Central memory CD4-positive, alpha-beta T cell (primary cell): ENCODE measurements at places on chromosomes 13 and 19.

DNA sequence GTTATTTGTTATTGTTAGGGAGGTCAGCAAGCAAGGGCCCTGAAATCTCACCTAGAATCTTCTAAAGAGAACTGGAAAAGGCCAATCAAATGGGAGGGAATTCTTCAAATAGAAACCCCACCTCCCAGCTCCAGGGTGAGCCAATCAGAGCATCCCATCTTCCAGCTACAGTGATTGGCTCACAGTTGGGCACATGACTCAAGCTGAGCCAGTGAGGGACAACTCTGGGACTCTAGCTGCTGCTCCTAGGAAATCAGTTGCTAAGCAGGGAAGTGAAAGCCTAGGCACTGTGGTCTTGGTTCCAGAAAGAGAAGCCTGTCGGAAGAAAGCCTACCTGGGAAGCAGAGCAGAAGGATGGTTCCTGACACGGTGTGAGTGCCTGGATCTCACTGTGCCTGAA, 13.4 kb downstream of the TM6SF2 start:
- no peak for DNase-seq

GRCh38 chr19:51091895-51092873, 9.5 kb upstream of the KLK14 start:
- no peak for DNase-seq

- no peak for DNase-seq
Measured at GRCh38 chr13:45918597-45918996, 67.0 kb upstream of the SIAH3 start.

DNA sequence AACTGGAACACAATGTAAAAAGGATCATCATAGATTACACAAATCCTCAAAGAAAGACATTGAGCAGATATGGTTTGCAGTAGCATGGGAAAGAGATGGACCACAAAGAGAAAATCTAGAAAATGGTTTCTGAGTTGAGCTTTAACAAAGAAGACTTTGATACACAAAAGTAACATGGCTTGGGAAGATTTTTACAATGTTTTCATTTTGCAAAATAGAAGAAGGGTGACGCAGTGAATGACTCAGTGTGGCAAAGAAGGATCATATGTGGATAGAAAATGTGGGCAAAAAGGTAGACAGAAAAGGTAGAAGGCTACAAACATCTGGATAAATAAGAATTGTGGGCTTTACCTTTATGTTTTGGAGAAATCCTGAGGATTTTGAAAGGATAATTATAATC, 1220.5 kb downstream of the PCDH17 start:
- DNase-seq, result no peak

GRCh38 chr13:29479716-29480492, 115.6 kb downstream of the SLC7A1 start:
- DNase-seq, result no peak

- DNase-seq, result no peak
Measured at GRCh38 chr13:98262292-98262691, 85.2 kb upstream of the RNF113B start.

DNA sequence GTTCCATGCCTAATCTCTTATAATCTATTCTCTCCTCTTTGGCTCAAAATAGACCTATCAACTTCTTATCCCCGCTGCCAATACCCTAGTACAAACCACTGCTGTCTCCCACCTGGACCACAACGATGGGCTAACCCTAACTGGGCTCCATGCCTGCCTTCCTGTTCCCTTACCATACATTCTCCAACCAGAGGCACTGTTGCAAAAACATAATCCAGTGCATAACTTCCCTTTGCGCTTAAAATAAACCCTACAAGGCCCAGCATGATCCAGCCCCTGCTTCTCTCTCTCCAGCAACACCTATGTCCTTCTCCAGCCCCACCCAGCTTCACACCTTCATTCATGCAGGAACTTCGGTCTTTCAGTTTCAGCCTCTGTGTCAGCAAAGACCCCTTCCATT, 27.4 kb upstream of the CEBPA start:
- no peak for DNase-seq

DNA sequence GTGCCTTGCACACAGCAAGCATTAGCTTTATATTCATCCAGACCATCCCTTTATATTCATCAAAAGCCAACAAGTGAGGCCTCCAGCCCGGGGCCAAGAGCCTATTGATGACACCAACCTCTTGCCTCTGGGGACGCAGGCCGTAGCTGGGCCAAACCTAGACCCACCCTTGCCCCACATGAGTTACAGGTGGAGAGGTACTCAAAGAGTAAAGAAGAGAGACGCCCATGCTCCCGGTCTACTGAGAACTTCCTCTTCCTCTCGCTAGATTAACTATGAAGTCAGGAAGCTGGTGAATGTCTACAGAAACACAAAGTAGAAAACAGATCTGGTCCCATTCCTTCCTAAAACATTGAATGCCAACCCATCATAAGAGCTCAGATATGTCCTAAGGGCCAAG, 3.8 kb upstream of the MLNR start:
- DNase-seq, result no peak

- no peak for DNase-seq
Measured at GRCh38 chr13:75566658-75567057, 17.1 kb downstream of the UCHL3 start.

- DNase-seq, result no peak
Measured at GRCh38 chr13:45849408-45849807, 2.1 kb downstream of the SIAH3 start.

- DNase-seq, result no peak
Measured at GRCh38 chr13:112333756-112334543, 42.2 kb upstream of the SPACA7 start.

DNA sequence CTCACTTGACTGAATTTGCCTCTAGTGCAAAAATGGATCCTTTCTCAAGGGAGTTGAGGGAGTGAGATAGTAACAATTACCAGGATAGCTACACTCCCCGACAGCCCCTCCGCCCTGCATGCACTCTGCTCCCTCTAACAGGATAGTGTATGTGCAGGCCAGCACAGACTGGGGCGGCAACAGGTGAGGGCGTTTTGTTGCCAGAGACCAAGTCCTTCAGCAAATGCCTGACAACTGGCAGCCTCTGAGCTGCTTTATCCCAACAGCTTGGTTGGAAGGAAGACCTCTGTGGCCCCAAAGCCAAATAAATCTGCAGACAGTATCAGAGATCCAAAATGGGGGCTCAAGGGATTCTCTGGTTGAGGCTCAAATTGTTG, 86.6 kb downstream of the SLC7A1 start:
- DNase-seq, result no peak

DNA sequence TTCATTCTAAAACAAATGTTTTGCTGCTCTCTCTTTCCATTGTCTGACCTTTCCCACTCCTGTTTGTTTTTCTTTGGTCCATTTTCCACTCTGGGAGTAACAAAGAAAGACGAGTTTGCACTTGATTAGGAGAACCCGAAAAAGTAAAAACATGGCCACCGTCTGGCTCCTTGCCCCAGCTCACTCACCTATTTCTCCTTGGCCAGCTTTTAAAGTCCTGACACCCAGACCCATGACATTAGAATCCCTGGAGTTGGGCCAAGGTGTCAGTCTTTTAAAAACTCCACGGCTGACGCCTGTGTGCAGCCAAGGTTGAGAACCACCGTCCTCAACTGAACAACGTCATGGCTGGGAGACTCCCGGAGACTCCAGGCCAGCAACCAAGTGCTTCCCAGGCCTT, 63.6 kb upstream of the FLT1 start:
- DNase-seq, result no peak

- no peak for DNase-seq
Measured at GRCh38 chr19:19719798-19720197, 13.1 kb downstream of the ZNF14 start.

DNA sequence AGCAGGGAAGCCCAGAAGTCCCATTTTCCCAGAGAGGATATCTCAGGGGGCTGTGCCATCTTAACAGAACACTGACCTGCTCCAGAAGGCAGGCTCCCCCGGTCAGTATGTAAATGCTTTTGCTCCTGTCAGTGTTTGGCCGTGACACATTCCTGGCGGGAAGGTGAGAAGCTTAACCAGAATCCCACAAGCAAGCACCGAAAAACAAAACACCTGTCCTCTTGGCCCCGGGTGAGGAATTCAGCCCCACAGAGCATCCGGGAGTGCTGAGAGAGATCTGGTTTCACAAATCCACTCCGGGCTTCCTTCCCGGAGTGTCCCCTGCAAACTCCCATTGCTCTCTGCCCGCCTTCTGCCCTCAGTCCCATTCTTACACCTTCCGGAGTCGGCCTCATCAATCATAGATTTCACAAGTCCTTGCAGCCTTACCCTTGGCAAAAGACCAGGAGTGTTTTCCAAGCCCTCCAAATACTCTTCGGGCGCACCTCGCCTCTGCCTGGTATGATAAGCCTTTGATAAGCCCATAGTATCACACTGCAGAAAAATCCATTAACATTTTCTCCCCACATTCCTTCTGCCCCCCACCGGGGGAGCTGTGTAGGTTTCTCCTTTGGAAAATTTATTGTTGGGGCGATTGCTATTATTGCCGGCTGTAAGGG, 12.2 kb downstream of the TPM4 start:
- DNase-seq, result no peak

- DNase-seq, result no peak
Measured at GRCh38 chr19:5247957-5248705, 92.5 kb downstream of the PTPRS start.
